ENCODE measurements at places on chromosomes 3 and 15.

GRCh38 chr15:40115670-40116093 is 7.0 kb upstream of the BMF start:
- DNase-seq = no peak

DNA sequence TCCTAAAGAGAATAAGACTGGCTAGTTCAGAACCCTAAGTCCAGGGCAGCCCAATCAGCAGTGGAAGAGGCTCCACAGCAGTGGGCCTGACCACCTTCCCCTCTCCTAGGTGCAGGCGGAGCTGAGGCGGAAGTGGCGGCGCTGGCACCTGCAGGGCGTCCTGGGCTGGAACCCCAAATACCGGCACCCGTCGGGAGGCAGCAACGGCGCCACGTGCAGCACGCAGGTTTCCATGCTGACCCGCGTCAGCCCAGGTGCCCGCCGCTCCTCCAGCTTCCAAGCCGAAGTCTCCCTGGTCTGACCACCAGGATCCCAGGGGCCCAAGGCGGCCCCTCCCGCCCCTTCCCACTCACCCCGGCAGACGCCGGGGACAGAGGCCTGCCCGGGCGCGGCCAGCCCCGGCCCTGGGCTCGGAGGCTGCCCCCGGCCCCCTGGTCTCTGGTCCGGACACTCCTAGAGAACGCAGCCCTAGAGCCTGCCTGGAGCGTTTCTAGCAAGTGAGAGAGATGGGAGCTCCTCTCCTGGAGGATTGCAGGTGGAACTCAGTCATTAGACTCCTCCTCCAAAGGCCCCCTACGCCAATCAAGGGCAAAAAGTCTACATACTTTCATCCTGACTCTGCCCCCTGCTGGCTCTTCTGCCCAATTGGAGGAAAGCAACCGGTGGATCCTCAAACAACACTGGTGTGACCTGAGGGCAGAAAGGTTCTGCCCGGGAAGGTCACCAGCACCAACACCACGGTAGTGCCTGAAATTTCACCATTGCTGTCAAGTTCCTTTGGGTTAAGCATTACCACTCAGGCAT is 33.7 kb downstream of the VIPR1 start:
- no peak for DNase-seq

DNA sequence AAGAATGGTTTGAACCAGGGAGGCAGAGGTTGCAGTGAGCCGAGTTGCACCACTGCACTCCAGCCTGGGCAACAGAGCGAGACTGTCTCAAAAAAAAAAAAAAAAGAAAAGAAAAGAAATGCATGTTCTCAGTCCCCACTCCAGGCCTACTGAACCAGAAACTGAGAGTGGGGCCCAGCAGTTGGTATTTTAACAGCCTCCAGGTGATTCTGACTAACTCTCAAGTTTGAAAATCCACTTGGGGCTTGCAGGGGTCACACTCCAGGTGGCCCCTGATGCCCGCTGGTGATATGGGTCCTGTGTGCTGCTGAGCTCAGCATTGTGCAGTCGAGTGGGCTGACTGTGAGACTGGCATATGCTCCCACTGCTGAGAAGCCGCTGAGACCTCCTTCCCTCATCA is 133.7 kb upstream of the C2CD4B start:
- DNase-seq = no peak

GRCh38 chr15:44145495-44145894 is 49.6 kb downstream of the FRMD5 start:
- no peak for DNase-seq

- no peak for DNase-seq
Measured at GRCh38 chr15:57160823-57161560, 215.3 kb upstream of the CGNL1 start.

- DNase-seq = no peak
Measured at GRCh38 chr3:133849346-133849745, 43.7 kb downstream of the SRPRB start.

DNA sequence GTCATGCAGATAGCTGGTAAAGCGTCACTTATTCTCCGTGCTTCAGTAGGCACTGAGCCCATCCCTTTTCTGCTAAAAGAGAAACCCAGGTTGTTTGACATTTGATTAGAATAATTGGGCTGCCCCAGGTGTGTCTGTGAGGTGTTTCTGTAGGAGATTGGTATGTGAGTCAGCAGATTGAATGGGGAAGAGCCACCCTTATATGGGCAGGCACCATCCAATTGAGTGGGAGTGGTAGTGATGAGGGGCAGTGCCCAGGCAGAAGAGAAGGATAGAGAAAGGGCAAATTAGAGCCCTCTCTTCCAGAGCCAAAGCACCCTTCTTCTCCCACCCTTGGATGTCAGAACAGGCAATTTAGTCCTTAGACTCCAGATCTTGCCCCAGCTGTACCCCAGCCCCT is 384.3 kb upstream of the GBE1 start:
- DNase-seq = no peak

DNA sequence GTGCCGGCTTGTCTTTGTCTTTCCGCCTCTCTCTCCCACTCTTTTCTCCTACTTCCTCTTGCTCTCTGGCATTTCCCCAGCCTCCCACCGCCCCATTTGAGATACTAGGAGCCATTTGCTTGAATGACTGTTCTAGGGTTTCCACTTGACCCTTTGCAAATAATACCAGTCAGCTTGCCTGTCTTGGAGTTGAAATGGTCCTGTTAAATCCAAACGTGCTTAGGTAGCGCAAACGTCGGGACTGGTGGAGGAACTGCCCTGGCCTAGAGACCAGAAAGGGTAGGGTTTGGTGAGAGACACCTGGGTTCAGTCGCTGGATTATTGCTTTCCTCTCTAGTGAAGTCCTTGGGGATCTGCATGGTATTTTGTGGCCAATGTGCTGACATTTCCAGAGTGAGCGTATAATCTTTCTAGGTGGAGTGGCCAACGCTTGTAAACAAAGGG is 10.6 kb downstream of the ZIC1 start:
- DNase-seq = no peak

GRCh38 chr3:156201411-156202405 is 81.3 kb downstream of the KCNAB1 start:
- no peak for DNase-seq

DNA sequence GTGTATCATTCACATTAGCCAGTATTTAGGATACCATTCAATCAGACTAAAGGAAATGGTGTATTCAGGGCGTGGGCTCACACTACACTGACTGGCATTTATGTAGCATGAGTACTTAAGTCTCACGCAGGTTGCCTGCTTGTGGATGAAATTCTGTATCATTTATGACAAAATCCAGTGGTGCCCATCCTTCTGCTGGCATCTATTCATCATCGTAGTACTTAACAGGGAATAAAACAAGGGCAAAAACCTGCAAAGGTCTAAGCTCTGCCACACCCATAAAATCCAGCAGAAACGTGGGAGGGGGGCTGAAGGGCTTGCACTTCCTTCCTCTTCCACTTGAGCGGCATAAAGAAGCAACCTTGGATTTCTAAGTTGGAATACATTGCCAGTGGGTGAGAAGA is 2.7 kb downstream of the GAP43 start:
- no peak for DNase-seq

DNA sequence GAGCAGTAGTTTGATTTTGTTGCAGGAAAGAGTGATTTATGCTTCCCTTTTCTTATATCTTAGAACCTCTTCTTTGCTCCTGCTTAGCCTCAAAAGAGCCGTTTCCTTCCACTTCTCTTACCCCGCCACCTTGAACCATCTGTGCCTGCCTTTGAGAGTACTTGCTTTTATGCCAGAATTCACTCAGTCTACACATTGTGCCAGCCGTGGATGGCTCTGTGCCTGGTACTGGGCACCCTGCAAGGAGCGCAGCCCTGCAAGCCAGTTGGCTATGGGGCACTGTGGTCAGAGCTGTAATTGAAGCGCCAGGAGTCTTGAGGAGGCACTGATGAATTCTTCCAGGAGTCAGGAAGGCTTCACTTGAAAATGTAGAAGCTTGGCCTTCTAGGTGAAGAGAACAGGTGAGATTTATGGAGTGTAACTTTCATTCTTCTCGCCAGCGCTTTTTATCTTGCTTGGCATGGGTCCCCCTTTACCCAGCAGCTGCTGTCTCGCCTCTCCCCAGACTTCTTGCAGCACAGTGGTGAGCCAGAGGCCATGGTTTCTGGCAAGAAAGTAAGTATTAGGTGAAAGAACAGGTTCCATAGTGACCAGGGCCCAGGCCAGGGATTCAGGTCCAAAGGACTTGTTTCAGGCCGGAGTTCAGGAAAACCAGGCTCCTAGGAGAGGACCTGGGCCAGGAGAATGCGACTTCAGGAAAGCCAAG is 4.9 kb downstream of the TMED3 start:
- no peak for DNase-seq

GRCh38 chr3:184737063-184737462 is 25.2 kb upstream of the MAGEF1 start:
- no peak for DNase-seq

DNA sequence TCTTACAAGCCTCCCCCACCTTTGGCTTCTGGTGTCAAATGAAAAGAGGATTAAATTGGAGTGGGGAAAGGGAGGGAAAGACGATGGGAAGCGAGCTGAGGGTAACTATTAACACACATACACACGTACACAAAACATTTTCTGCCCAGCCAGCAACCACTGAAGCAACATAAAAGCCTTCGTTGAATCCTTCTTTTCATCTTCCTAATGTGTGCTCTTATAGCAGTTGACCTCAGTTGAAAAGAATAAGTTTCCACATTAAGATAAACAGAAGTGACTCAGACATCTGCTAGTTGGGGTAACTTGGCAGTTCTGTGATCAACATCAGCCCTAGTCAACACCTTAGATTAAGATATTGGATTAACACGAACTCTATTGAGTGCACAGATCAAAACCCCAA is 558.5 kb downstream of the MECOM start:
- DNase-seq = no peak

DNA sequence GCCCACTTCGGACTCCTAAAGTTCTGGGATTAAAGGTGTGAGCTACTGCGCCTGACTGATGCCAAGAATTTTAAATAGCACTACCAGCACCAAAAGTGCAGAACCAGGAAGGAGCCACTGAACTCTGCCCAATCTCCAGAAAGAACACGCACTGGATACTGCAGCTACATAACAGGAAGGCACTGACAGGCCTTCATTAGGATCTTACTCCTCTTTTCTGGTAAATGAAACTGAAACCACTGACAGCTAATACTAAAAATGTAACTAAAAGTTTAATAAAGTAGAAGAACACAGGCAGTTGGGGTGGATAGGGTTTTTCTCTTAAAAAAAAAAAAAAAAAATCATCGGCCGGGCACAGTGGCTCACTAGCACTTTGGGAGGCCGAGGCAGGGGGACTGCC is 74.1 kb upstream of the CHRM5 start:
- DNase-seq = no peak

- DNase-seq = peak; percentile 18
Measured at GRCh38 chr15:69555080-69555479, 102.5 kb downstream of the RPLP1 start.

DNA sequence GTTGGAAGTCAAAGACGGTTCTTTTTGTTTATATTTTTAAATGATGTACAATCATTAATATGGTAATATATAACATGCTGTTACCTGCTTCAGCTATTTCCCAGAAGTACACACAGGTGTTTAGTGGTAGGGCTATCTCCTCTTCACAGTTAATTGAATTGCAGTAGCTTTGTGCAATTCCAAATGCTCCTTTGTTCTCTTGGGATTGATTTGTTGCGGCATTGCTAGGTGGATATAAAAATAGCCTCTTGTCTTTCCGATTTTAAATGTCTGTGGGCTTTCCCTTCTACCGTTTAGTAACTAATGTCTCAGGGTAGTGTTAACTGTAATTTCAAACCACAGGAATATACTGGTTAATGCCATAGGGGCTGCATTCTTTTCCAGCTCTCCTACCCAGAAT is 307.6 kb upstream of the SLITRK3 start:
- no peak for DNase-seq

- no peak for DNase-seq
Measured at GRCh38 chr3:187736418-187736871, 8.8 kb downstream of the BCL6 start.

- DNase-seq = no peak
Measured at GRCh38 chr3:82376883-82377282, 615.4 kb upstream of the GBE1 start.

- DNase-seq = no peak
Measured at GRCh38 chr3:64677961-64678716, 9.7 kb downstream of the ADAMTS9 start.

DNA sequence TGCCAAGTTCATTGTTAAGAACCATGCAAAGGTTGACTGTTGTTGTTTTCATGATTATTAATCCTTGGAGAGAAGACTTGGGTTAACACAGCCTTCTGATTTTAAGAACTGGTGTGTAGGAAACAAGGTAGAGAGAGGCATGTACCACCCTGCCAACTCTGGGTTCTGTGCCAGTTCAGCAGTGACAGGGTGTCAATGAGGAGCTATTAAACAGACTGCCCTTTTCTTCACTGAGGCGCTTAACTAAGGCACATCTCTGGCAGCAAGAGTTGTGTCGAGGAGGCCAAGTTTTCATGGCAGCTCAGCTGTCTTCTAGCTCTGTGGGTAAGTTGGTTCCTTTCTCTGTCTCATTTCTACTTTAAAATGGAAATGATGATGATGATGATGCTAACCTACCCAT is 117.6 kb downstream of the FEZF2 start:
- no peak for DNase-seq

DNA sequence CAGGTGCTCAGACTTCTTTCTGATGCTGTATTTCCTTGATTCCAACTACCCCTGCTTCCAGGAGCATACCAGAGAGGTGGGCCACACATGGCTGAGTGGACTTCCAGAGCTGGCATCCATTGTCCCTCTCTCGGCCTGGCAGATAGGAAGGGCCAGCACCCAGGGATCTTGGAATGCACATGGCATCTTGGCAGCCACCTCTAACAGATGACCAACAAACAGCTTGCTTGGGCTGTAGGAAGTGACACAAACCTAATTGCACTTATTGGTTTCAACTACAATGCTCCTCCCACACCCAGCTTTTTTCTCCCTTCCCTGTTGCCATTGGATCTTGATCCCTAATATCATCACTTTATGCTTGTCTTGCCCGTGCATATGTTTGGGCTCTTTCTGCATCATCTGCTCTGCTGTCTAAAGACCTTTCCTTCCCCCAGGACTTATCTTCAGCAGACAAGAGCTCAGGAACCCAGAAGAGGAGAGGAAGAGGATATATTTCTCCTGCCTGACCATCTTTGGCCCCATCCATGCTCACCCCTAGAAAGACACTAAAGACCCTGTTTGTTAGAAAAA is 294.6 kb downstream of the NTRK3 start:
- DNase-seq = no peak

- DNase-seq = no peak
Measured at GRCh38 chr15:35690698-35691116, 144.7 kb upstream of the DPH6 start.

DNA sequence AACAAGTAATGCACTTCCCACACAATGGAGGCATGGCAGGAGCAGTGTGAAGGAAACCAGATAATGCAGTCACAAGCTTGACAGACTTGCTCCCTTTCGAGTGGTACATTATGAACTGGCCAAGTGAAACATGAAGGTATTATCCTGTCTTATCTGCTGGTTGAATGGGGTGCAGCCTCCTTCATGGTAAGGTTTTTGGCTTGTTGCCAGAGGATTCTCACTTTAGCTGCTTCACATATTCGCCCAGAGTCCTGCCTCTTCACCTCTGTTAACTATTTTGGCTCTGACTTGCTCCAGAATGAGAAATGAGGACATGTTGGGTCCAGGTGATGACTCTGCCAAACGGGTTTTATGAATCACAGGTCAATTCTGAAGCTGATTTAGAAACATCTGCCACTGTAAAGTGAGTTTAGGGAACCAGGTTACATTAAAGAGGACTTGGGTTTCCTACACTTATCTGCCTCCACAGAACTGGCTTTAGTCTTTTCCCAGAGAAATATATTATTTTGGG is 19.5 kb upstream of the CCDC39 start:
- no peak for DNase-seq

- no peak for DNase-seq
Measured at GRCh38 chr3:155712008-155712407, 32.9 kb downstream of the PLCH1 start.

Measured in NCI-H2029 treated with DMSO at 0.1 percent for 48 hours (cell line).